Dorsolateral prefrontal cortex (tissue), 122 donors: ENCODE measurements at places on chromosomes 7 and 10. TPM values are rescaled to one million over a fixed set of nuclear protein-coding genes. Genes with fewer than 3 reads are reported as not detected.

NANOS1 gene
- total RNA-seq: 5.3 TPM

ANKRD2 gene
- total RNA-seq: 3.3 TPM

GBX1 gene
- not detected for total RNA-seq

PDE6C gene
- not detected for total RNA-seq

PARD3 gene
- total RNA-seq: 17.3 TPM

SDK1 gene
- total RNA-seq: 9.4 TPM
